Activated T-helper 1 cell treated with anti-CD3 and anti-CD28 coated beads, Interleukin-2, amount 50 U/mL, for 16 hours (primary cell): ENCODE measurements at places on chromosomes 12 and 14.
A peak's percentile ranks its signal among the peaks of the same experiment; 100 is the strongest.

DNA sequence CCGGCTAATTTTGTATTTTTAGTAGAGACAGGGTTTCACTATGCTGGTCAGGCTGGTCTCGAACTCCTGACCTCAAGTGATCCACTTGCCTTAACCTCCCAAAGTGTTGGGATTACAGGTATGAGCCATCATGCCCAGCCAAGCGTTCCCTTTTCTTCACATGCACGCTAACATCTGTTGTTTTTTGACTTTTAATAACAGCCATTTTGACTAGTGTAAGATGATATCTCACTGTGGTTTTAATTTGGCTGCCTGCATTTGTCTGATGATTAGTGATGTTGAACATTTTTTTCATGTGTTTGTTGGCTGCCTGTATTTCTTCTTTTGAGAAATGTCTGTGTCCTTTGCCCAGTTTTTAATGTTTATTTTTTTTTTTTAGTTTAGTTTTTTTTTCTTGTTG is 10.2 kb upstream of the YARS2 start:
- no peak for DNase-seq

DNA sequence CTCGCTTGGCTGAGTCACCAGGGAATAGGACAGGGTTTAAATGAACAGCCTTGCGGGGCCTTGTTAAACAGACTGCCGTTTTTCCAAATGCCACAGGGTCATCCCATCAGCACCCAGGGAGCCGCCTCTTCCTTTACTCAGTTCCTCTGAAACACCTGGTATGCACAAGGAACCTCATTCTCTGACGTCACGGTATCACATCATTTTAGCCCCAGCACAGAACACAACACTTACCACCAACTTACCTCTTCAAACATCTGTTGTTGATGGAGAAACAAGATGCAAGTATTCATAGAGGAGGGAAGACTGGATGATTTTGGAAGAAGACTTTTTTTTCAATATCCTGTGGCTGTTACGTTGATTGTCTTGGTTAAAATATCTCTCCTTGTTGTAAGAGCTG is 535.3 kb upstream of the TMEM132C start:
- DNase-seq = no peak

GRCh38 chr14:101033446-101034165 is 130.1 kb upstream of the RTL1 start:
- no peak for DNase-seq

DNA sequence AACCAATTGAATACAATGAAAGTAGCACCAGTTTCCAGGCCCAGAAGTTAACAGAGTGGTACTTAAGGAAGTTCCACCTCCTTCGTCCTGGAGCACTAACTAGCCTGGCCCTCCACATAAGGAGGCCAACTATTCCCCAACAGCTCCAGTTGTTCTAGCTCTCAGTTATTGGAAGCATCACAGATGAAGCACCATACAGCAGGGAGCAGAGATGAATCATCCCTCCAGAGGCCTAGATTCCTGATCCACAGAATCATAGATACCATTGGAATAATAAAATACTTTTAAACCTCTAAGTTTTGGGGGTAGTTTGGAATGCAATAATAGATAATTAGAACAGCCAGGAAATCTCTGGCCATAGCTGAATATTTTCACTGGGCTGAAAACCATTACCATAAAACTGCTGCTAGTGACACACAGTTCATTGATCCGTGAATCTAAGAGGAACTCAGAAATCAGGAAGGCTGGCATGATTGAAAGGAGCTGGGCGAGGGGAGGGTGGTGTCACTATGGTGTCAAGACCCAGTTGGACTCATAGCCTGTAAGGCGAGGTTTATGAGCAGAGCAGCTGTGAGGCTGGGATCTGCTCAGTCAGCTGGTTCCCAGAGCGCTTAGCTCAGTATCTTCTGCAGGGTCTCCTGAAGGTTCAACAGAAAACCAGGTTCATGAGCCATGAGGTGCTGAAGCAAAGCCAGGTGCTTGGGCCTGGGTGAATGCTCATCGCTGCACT is 371.4 kb upstream of the TMTC1 start:
- DNase-seq = no peak

GRCh38 chr14:31270196-31270772 is 62.7 kb upstream of the HECTD1 start:
- DNase-seq = no peak

DNA sequence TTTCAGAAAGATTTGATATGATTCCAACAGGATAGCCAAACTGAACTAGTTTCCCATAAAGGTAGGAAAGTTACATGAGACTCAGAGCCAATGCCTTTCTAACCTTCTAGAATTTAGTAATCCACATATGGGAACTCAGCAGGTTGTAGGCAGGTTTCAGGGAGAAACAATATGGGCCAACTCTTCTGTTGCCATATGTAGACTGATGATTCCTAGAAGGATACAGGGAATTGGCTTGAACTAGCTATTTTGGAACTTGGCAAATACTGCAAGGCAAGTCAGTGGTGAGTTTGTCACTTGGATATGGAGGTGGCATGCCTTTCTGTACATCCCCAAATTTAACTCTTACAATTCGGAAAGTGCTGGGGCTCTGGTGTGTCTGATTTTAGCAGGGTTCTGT is 15.5 kb downstream of the SUDS3 start:
- DNase-seq = no peak

DNA sequence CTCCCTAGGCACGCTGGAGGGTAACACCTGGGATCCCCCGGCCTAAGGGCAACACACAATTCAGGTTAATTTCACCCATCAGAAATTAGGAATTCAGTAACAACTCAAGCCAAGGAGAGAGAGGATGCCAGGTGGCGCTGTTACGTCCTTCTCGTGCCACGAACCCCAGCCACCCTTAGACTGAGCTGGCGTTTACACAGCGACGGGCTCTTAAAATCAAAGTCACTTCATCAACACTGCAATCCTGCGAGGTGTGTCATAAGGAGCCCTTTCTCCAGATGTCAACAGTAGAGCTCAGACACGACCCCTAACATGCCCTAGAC is 110.6 kb upstream of the TMEM132D start:
- no peak for DNase-seq

DNA sequence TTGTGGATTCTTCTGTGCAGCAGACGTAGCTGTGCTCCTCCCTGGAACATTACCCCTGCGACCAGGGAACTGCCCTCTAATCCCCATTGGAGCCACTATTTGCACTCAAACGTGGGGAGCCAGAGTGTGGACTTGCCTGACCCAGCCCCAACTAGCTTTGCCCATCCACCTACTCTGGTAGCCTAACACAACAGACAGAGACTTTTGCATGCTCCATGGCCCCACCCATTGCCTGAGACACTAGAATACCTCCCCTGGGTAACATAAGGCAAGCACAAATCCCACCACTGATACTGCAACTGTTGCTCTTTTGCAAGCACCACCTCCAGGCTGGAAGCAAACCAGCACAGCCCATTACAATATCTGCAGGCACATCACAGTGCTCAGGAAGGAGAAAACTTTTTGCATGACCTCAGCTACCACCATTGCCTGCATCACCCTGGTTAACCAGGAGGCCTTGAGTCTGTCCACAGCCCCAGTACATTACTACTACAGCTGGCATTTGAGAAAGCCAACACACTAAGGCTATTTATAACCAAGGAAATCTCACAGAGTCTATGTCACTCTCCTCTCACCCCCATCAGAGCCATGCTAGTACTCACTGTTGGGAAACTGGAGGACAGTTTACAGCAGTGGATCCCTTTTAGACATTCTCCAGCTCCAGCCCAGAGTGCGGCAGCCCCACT is 15.0 kb downstream of the CEP128 start:
- DNase-seq = no peak

DNA sequence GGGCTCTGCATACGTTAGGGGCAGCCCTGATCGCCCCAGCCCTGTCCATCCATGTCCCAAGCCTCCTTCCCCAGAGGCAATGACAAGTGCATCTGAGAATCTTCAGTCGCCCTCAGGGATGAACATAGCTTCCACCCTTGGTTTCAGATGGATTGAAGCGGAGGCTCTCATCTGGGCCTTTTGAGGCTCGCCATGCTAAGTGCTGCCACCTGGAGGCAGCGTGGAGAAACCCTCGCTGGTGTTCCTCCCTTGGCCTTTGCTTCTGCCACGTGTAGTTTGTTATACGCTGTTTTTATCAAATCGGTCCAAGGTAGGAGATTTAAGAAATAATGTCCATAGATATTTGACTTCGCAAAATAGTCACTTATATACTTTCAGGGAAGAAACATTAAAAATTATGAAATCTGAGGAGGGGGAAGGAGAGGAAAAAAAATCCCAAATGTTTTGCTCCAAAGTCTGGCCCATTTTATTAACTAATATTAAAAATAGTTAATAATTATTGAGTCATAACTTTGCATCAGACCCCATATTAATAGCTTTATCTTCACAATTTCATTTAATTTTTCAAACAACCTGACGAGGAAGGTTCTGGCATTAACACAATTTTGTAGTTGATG is 28.8 kb upstream of the LRRC10 start:
- DNase-seq = peak; percentile 27

DNA sequence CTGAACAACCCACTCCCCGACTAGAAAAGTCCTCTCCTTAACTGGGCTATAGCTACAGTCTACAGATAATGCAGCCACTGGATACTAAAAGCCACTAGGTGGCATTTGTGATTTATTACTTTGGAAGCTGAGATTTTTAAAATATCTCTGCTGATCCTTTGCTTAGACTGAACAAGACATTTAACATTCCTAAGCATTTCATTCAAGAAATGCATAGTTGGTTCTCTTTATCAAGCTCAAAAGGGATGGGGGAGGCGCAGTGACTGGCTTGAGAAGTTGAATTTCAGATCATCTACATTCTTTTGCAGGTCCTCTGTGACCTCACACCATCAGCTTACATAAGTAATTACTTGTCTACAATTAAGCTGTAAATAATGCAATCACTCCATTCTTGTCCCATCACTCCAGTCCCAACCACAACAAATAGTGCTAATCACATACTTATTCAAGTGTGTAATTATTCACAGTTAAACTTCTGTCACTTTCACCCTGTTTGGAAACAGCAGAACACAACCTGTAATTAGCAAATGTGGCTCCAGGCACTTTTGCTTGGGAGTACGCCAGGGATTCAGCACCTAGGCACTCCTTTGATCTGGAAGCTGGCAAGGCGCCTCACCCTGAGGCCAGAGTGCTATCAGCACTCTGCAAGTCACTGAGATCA is 203.6 kb downstream of the NOVA1 start:
- DNase-seq = no peak

DNA sequence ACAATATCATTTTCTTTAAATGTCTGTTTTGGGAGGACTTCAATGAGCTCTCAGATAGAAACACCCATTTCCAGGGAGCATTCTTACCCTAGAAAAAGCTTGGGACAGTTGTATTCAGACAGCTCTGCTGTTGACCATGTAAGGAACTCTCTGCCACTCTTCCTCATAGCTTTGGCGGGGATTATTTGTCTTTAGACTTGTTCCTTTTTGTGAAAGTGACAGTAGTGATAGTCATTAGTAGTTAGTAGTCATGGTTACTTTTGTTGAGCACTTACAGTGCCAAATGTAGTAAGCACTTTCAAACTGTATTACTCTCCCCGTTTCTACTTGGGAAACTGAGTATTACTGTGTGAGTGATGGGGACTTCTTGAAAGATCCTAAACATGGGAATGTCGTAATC is 167.3 kb downstream of the RGS6 start:
- DNase-seq = no peak

DNA sequence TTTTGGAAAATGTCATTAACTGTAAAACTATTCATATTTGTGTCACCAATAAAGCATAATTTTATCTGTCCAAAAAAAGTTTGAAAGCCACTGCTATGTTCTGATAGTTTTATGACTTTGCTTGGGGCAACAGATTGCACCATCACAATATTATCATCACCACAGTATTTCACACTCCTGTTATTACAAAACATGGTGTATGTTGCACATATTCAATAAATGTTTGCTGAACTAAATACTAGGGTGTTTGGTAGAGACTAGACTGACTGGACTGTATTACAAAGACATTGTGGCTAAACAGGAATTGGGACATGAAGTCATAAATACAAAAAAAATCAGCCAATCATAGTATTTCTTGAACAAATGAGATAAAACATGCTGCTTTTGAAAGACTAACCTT is 55.1 kb downstream of the PAWR start:
- DNase-seq = no peak

- DNase-seq = no peak
These were observed 188.3 kb downstream of the PHETA1 start for GRCh38 chr12:111180426-111181142.

GRCh38 chr12:53674977-53675700 is 744 bp downstream of the ATP5MC2 start:
- no peak for DNase-seq

- no peak for DNase-seq
These were observed 165.8 kb upstream of the SYT1 start for GRCh38 chr12:78698747-78699146.

DNA sequence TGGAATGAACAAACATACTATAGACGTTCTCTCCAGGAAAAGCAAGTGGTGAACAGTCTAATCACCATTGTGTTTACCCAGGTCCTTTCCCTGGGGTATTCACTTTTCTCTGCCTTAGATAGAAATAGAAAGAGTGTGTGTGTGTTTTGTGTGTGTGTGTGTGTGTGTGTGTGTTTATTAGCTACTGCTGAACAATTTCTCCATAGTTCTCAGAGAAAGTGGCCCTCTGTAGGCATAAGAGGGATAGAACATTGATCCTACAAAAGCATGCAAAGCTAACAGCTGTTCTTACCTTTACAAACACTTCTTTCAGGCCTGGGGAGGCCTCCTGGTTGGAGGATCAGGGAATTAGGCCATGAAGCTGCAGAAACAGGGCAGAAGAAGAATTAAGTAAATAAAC is 665.7 kb upstream of the TBX3 start:
- no peak for DNase-seq

DNA sequence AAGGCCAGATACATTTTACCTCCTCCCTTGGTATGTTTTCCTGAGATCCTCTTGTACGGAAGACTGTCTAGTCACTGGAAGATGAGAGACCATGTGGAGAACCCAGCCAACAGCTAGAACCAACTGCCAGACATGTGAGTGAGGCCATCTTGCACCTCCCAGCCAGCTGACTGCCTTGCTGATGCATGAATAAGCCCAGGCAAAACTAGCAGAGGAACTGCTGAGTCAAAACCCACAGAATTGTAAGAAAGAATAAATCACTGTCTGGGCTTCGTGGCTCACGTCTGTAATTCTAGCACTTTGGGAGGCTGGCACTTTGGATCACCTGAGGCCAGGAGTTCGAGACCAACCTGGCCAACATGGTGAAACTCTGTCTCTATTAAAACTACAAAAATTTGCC is 160.0 kb downstream of the TPH2 start:
- DNase-seq = no peak

GRCh38 chr12:104226672-104227071 is 11.1 kb downstream of the TXNRD1 start:
- no peak for DNase-seq
